Lower leg skin (tissue), 4 donors: ENCODE measurements at places on chromosomes 5 and 9. TPM values are rescaled to one million over a fixed set of nuclear protein-coding genes. Genes with fewer than 3 reads are reported as not detected.

The C9orf152 gene
- total RNA-seq = 5.8 TPM

The C6 gene
- 0.27 TPM for total RNA-seq

The SHOC1 gene
- 0.17 TPM for total RNA-seq

GRCh38 chr9:78354324-78354973 lies 57.5 kb downstream of the PSAT1 start:
- no peak for DNase-seq

- DNase-seq = no peak
Observed at GRCh38 chr5:141508440-141508797, 19.5 kb downstream of the PCDHGC5 start.

DNA sequence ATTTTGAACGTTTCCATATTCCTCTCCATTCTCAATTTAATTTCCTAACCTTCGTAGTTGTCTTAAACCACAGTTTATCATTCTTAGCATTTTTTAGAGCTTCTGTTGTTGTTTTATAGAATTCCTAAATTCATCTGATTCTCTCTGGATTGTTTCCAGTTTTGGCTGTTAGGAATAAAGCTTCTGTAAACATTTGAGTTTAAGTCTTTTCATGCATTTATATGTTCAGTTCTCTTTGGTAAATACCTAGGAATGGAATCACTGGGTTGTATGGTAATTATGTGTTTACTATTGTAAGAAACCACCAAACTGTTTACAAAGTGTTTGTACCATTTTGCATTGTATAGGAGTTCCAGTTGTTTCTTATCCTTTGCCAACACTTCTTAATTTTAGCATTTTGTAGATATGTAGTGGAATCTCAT lies 29.7 kb downstream of the GPR21 start:
- no peak for DNase-seq

GRCh38 chr5:168740811-168741213 lies 161.6 kb upstream of the PANK3 start:
- DNase-seq = peak; percentile 25

GRCh38 chr5:75322066-75322465 lies 15.0 kb upstream of the HMGCR start:
- no peak for DNase-seq

- DNase-seq = peak; percentile 22
Observed at GRCh38 chr5:14534773-14535172, 46.8 kb upstream of the OTULINL start.

DNA sequence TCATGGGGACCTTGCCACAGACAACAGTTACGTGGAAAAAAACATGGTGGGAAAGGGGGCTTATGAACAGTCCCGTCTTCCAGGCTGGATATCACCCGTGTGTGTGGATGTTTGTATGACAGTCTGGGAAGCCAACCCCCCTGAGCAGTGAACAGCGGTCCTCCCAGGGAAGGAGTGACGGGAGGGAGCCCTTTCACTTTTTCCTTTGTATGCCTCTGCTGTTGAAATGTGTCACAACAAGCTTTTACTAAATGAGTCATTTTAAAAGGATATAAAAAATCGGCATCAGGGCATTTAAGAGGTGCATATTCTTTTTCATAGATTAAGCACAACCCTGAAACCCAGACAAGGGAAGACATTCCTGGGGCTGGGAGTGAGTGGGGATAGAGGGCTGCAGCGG lies 5.1 kb downstream of the MYMK start:
- no peak for DNase-seq

DNA sequence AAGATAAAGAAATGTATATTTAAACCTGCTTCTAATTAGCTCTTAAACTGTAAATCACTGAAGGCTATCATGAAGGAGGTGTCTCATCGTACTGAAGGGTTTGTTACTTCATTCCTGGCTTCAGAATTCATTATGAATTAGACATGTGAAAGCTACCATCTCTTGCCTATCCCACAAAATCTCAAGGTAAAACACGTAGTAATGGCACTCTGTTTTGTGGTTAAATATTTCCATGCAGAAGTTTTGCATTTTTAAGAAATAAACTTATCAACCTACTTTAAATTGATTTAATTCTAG lies 490.7 kb upstream of the NUDT12 start:
- no peak for DNase-seq
